Body of pancreas (tissue), 4 donors: ENCODE measurements at places on chromosomes 3 and 15.

DNA sequence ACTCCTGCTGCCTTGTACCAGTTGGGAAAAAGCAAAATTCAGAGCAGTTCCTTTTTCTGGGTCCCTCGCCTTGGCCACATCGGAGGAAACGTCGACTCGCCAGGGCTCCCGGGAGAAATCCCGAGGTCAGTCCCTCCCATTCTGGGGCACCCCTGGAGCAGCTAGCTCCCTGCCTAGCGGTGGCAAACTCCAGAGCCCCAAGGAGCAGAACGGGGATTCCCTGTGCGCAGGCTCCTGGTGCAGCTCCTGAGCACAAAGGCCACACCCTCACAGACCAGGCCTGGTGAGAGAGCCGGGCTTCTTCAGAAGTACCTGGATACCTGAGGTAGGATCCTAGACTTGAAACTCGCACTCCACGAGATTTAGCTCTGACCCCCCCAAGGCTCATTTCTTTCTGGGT is 2.6 kb downstream of the LRRC3B start:
- H3K27ac ChIP-seq = no peak overlapping the region
- DNase-seq = no peak
- H3K36me3 ChIP-seq = no peaks in the 10 kb centered on the region
- H3K4me1 ChIP-seq = peaks cover 14% of the 10 kb centered on the region
- no peaks in the 10 kb centered on the region for H3K27me3 ChIP-seq
- H3K4me3 ChIP-seq = no peak overlapping the region

DNA sequence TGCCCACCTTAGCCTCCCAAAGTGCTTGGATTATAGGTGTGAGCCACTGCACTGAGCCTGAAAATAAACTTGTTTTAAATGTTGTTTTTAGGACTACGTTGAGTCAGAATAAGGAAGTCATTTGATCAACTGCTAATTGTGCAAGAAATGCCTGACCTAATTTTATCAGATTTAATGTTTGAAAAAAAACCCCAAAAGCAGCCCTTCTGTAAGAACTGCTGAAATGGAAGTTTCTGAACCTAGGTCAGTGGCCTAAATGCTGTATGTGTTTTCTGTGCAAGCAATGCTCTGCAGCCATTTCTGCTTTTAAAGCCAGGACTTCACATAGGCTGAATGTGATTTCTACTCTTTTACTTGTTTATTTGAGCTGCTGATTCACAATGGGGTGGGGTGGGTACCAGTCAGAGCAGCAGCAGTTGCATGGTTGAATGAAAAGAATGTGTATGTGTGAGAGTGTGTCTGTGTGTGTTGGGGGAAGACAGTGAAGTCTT is 6.6 kb downstream of the GPX1 start:
- peaks cover 4% of the 10 kb centered on the region for H3K4me1 ChIP-seq
- H3K4me3 ChIP-seq = no peak overlapping the region
- no peaks in the 10 kb centered on the region for H3K36me3 ChIP-seq
- peak overlapping the region; percentile 68 for H3K27ac ChIP-seq
- DNase-seq = no peak

DNA sequence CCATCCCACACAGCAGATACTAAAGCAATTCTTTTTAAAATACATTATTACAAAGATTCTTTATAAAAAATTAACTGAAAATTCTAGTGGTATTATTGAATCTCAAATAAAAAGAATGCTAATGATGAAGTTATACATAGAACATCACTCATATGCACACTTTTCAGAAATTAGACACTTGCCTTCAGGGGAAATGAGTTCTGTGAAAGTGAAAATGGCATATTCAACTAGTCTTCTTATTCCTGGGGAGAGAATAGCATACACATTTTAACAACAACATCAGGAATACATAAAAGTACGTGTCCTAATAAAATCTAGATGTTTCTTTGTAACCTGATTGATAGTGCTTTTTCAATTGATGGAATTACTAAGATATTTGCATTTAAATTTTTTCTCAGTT is 36.8 kb upstream of the DHX36 start:
- H3K4me3 ChIP-seq = no peak overlapping the region
- H3K27me3 ChIP-seq = no peaks in the 10 kb centered on the region
- no peak for DNase-seq
- H3K27ac ChIP-seq = no peak overlapping the region
- no peaks in the 10 kb centered on the region for H3K36me3 ChIP-seq

GRCh38 chr3:45455040-45455439 is 66.7 kb downstream of the LARS2 start:
- no peak overlapping the region for H3K4me3 ChIP-seq
- no peaks in the 10 kb centered on the region for H3K36me3 ChIP-seq
- H3K27ac ChIP-seq = no peak overlapping the region

DNA sequence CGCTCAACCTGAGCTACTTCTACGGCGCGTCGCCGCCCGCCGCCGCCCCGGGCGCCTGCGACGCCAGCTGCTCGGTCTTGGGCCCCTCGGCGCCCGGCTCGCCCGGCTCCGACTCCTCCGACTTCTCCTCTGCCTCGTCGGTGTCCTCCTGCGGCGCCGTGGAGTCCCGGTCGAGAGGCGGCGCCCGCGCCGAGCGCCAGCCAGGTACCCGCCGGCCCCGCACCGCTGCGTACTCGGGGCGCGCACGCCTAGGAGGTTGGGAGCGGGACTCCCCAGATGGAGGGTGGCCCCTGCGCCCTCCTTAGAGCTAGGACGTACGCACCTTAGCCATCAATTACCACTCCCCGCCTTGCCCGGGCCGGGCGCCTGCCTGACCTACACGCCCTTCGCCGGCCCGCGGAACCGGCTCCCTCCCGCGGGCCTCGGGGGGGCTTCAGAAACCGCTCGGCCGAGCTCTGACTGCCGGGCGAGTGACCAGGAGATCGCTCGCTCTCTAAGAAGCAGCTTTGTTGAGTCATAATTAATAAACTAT is 466 bp downstream of the NFKBIZ start:
- H3K27me3 ChIP-seq = no peaks in the 10 kb centered on the region
- no peaks in the 10 kb centered on the region for H3K36me3 ChIP-seq
- H3K27ac ChIP-seq = peak overlapping the region; percentile 99
- peak; percentile 53 for DNase-seq
- peak overlapping the region; percentile 95 for H3K4me3 ChIP-seq

GRCh38 chr3:184690192-184690883 is 21.5 kb downstream of the MAGEF1 start:
- no peak overlapping the region for H3K4me3 ChIP-seq
- no peaks in the 10 kb centered on the region for H3K36me3 ChIP-seq
- no peak for DNase-seq
- H3K27ac ChIP-seq = no peak overlapping the region
- no peaks in the 10 kb centered on the region for H3K27me3 ChIP-seq
- no peaks in the 10 kb centered on the region for H3K4me1 ChIP-seq

DNA sequence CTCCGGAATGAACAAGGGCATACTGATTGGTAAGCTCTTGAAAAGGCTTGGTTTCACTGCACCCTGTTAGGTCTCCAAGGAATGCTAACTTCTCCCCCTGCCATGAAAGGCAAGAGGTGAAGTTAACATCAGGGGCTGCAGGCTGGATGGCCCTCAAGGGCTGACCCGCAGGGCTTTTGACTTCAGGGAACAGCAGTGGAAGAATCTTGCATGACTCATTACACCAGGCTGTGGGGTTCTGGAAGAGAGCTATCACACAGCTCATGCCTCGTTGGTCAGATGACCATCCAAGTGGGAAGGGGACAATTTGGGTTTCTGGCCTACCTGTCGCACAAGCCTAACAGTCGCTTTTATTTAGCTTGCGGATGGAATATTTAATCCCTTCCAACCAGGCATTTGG is 23.6 kb upstream of the ATG7 start:
- no peaks in the 10 kb centered on the region for H3K27me3 ChIP-seq
- no peaks in the 10 kb centered on the region for H3K36me3 ChIP-seq
- no peak overlapping the region for H3K27ac ChIP-seq

GRCh38 chr3:188133219-188133618 is 20.7 kb upstream of the LPP start:
- no peak overlapping the region for H3K4me3 ChIP-seq
- H3K27ac ChIP-seq = no peak overlapping the region
- H3K27me3 ChIP-seq = no peaks in the 10 kb centered on the region
- no peak for DNase-seq
- H3K4me1 ChIP-seq = no peaks in the 10 kb centered on the region

DNA sequence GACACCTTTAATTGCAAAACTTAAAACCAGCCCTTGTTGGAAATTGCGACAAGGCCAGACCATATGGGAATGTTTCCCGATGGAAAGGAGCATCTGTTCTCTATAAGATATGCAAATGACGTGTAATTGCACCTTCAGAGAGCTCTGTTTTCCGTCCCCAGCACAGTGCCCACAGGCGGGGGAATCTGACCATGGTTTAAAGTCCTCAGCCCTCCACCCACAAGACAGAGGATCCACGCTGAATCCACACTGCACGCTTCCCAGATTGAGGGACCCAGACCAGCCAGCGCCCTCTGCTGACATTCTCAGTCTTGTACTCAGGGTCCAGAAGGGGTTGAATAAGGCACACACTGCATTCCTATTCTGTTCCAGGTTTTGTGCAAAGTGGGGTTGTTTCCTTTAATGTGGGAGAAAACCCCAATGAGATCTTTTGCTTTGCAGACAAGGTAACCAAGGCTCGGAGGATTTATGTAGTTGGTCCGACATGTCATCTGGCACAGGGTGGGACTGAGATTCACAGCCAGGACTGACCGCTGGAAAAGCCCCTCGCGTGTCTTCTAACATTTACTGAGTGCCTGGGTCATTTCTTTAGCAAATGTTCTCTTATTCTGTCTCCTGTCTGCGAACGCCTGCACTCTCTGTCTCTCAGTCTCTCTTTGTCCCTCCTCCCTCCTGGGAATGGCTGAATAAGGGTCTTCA is 36.8 kb upstream of the KLHL25 start:
- peaks cover 3% of the 10 kb centered on the region for H3K4me1 ChIP-seq
- H3K36me3 ChIP-seq = no peaks in the 10 kb centered on the region
- peak; percentile 67 for DNase-seq
- no peak overlapping the region for H3K4me3 ChIP-seq
- H3K27me3 ChIP-seq = no peaks in the 10 kb centered on the region
- H3K27ac ChIP-seq = no peak overlapping the region

DNA sequence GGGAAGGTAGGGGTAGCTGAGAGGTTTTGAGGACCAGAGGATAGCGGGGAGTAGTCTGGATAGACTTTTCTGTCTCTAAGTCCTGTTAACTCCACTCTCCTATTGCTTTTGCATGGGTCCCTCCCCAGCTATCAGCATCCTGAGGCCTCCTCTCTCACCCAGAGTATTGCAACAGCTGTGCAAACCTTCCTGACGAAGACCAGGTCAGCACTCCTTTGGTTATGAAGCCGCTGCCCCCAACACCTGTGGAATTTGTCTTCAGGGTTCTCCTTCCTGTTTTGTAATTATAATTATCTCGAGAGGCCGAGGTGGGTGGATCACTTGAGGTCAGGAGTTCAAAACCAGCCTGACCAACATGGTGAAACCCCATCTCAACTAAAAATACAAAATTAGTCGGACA is 24.8 kb downstream of the TYRO3 start:
- no peak for DNase-seq
- peaks cover 16% of the 10 kb centered on the region for H3K4me1 ChIP-seq

- no peaks in the 10 kb centered on the region for H3K36me3 ChIP-seq
- DNase-seq = no peak
- H3K27ac ChIP-seq = no peak overlapping the region
- no peaks in the 10 kb centered on the region for H3K27me3 ChIP-seq
- no peaks in the 10 kb centered on the region for H3K4me1 ChIP-seq
Measured at GRCh38 chr3:128503751-128504532, 10.9 kb upstream of the GATA2 start.

DNA sequence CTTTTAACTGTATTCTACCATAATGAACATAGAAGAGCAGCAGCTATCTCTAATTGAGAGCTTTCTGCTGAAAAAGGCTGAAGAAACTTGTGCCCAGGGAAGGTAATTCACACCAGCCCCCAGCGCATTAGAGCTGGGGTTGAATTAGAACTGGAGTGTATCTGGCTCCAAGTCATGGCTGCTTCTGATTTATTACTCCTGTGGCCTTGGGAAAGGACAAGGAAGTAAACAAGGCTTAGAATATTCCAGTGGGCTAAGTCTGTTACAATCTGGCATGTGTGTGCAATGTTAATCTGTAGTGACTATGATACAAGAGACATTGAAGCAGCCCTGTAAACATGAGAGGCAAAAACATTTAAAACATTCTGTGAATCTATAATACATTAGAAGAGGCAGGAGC is 18.1 kb downstream of the CPA3 start:
- H3K27ac ChIP-seq = peak overlapping the region; percentile 18
- H3K27me3 ChIP-seq = no peaks in the 10 kb centered on the region
- DNase-seq = no peak

DNA sequence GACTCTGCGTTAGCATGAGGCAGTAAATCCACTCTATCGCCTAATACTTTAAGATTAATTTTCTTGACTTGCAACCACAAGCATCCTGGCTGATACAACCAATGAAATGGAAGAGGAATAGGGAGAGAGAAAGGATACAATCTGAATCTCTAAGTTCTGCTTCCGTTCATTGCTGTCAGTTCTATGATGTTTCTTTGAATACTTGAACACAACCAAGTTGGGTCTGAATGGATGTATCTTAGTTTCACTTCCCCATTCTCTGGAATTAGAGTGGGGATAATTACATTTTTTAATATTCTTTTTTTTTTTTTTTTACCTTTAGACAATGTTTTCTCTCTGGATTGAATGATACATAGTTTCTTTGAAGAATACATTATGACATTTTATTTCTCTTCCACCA is 22.9 kb downstream of the PDE8A start:
- H3K4me1 ChIP-seq = peaks cover 56% of the 10 kb centered on the region
- DNase-seq = no peak
- no peaks in the 10 kb centered on the region for H3K27me3 ChIP-seq
- no peak overlapping the region for H3K4me3 ChIP-seq
- no peaks in the 10 kb centered on the region for H3K36me3 ChIP-seq

DNA sequence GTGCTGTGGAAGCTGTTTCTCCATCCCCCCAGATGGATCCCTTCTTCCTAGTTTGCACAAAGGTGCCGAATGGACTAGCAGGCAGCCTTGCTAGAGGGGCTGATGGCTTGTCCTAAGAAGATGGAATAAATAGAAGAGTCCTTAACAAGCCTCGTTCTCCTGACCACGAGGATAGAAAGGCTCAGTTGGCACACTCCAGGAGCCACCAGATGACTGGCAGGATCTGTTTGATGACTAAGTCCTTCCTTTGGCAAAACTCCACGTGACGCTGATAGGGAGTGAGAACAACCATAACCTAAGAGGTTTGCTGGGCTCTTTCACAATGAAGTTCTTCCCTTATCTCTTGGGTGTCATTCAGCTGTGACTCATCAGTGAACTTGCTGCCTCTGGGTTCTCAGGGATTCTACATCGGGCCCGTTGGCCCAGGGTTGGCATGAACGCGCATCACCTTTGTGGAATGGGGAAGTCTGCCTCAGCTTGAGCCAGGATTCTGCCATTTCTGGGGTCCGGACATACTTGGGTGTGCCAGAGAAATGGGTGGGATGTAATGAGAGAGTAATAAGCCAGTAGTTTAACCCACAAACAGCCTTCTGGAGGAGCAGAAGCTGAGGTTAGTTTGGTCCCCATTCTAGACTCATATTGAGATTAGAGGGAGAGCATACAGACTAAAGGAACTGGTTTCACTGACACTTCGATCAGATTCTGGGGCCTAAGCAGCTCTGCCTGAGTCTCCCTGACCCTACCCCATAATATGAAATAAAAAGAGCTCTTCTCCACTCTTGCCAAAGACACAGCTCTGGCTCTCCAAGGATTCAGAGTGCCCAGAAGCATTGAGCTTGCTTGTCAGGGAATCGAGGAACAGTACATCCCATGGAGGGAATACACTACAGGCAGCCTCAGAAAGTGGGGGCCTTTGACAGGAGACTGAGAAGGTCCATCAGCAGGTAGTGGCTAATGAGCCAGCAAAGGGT is 2.0 kb upstream of the MELTF start:
- H3K36me3 ChIP-seq = no peaks in the 10 kb centered on the region
- H3K4me1 ChIP-seq = peaks cover 29% of the 10 kb centered on the region
- DNase-seq = peak; percentile 36

GRCh38 chr15:65632780-65633375 is 11.1 kb downstream of the SLC24A1 start:
- no peaks in the 10 kb centered on the region for H3K27me3 ChIP-seq
- H3K36me3 ChIP-seq = no peaks in the 10 kb centered on the region
- DNase-seq = no peak
- H3K4me3 ChIP-seq = no peak overlapping the region
- no peak overlapping the region for H3K27ac ChIP-seq
